Stimulated activated CD4-positive, alpha-beta T cell treated with anti-CD3 and anti-CD28 coated beads, Interleukin-4, amount 100 ng/mL, for 4 hours (primary cell): ENCODE measurements at places on chromosomes 1 and 21.

DNA sequence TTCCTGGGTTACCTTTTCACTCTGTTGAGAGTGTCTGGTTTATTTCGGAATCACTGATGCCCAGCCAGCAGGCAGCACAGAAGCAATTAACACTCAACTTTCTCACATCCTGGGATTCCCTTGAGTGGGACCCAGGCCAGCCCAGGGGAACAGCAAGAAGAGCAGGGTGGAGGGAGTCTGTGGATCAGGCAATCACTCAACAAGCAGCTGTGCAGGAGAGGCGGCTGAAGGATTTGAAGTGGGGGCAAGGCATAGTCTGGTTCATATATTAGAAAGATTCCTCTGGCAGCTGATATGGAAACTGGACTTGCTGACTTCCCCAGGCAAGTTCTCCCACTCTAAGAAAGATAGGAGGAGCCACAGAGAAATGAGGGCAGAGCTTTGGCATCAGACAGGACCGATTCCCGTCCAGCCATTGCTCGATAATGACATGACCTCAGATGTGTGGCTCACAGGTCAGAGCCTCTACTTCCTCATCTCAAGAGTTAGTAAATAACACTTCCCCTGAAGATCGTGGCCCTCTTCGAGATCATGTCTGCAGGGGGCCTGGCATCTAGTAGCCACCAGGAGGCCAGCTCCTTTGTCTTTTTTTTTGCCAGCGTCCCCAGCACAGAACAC, 12.4 kb downstream of the EPHA8 start:
- DNase-seq, result no peak

DNA sequence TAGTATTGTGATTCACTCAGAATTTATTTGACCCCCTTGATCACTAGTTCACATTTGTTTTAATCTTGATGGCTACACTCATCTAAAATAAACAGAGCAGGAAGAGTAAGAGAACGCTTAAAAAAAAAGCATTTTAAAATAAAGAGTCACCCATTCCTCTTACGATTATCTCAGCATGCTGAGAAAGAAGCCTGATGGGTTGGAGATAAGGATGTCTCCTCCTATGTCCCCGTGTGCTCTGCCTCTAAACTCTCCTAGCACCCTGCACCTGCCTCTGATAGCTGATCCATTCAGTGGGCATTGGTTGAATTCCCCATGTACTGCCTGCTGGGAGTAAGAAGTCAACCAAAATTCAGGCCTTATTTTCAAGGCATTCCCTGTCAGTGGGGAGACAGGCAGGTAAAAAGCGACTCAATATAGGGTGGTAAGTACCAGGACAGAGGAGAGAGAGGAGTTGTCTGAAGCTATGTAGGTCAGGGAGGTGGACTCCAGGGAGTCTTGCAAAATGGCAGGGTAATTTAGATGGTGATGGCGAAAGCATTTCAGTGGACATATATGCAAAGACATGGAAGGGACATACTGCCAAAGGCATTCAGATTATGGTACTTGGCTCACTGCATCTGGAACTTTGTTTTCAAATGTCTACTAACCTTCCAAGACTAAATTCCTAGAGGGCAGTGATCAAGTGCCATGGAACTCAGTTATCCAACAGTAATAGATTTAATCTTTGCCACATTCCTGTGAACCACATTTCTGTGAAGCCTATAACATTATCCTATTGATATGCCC, 18.4 kb downstream of the ELAVL4 start:
- DNase-seq, result no peak

GRCh38 chr1:230800891-230801840, 54.0 kb downstream of the CAPN9 start:
- no peak for DNase-seq

GRCh38 chr1:9410737-9411297, 118.1 kb downstream of the SPSB1 start:
- DNase-seq, result no peak

DNA sequence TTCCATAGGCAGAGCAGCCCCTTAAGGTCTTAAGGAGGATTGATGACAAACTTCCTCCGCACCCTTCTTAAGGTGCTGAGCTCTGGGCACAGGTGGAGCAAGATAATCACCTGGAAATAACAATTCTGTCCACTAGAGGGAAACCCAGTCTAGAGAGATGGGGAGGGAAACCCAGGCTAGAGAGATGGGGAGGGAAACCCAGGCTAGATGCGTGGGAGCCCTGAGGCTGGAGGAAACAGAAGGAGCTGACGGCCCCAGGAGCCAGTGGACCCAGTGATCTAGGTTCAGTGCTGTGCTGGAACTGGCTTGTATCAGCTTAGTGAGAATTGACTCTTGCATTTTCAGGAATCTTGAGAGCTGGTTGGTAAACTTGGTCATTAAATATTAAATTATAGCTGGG, 17.8 kb upstream of the MYCL start:
- peak; percentile 24 for DNase-seq

- DNase-seq, result no peak
Measured at GRCh38 chr1:213622365-213623063, 365.3 kb upstream of the PROX1 start.

DNA sequence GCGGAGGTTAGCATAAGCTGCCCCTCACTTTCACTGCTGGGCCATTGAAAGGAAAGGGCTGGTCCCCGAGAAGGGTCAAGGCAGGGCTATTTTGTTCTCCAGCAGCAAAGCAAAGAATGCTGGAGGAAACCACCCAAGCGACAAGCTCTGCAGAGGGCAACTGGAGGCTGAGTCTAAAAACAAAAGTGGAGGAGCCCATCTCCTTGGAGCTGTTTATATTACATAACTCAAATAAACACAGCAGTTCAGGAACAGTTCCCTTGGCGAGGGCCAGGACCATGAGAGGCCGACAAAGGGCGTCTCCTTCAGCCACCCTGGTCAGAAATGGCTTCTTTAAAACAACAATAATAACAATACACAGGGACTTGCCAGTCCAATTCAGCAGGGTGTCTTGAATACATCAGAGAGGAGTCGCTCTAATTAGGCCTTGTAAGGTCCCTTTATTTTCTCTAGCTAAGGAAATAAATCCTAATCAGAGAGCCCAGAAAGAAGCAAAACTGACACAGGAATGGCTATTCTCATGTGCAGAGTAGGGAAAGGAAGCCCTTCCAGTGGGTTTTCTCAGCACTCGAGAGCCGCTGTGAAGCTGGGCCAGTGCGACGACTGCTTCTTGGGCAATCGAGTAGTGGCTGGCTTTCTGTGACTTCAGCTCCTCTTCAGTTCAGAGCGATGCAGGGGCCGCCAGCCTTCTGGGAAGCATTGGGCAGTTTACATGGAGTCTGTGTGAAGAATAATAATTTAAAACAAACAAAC, 57.0 kb upstream of the TARBP1 start:
- no peak for DNase-seq

- no peak for DNase-seq
Measured at GRCh38 chr1:241899210-241899609, 51.2 kb downstream of the EXO1 start.

- no peak for DNase-seq
Measured at GRCh38 chr1:62181532-62181931, 13.1 kb upstream of the L1TD1 start.

DNA sequence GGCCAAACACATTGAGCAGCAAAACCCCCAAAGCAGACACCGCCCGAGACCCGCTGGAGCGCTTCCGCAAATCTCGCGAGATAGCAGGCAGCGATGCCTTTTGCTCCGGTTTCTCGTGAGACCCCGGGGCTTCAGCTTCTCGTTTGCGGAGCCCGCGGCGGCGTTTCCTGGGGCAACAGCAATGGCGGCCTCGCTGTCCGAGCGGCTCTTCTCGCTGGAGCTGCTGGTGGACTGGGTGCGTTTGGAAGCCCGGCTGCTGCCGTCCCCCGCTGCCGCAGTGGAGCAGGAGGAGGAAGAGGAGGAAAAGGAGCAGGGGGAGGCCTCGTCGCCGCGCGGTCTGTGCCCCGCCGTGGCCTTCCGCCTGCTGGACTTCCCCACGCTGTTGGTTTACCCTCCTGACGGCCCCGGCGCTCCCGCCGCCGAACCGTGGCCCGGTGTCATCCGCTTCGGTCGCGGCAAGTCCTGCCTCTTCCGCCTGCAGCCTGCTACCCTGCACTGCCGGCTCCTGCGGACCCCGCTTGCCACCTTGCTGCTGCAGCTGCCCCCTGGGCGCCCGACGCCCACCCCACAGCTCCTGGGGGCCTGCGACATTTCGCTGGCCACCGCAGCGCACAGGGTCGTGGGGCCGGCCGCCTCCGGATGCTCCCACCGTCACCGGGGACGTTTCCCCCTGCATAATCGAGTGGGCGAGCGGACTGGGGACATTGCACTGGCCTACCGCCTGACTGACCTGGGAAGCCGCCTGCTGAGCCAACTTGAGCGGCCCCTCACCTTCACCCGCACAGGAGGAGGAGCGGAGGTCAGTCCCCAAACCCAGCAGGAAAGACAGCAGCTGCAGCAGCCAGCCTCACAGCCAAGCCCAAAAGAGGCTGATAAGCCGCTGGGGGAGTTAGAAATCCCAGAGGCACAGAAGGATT, at the start of gene MAP10:
TSS of gene MAP10 (plus strand) at position 148 of the 917 bp plus-strand sequence. CDS start at position 182, 34 bp downstream.
- DNase-seq, result peak; percentile 73

GRCh38 chr1:192707978-192708547, 72.1 kb downstream of the RGS13 start:
- DNase-seq, result no peak

DNA sequence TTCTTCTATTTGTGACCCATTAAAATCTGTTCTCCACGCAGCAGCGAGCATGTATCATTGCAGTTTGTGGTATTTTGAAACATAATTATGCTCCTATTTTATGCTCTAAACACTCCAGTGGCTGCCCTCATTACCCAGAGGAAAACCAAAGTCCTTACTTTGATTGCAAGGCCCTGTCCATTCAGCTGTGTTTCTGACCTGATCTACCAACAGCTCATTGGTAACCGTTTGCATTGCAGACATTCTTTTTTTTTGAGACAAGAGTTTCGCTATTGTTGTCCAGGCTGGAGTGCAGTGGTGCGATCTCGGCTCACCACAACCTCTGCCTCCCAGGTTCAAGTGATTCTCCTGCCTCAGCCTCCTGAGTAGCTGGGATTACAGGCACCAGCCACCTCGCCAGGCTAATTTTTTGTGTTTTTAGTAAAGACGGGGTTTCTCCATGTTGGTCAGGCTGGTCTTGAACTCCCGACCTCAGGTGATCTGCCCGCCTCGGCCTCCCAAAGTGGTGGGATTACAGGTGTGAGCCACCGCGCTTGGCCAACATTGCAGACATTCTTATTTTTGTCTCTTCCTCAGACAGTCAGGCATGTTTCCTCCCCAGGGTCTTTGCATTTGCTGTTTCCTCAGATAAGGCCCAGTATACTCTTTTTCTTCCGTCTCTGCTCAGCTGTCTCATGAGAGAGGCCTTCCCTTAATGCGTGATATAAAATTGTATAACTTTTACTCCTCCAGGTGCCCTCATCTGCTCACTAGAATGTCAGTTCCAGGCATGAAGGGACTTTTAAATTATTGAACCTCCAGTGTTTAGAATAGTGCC, 32.5 kb downstream of the THRAP3 start:
- no peak for DNase-seq

DNA sequence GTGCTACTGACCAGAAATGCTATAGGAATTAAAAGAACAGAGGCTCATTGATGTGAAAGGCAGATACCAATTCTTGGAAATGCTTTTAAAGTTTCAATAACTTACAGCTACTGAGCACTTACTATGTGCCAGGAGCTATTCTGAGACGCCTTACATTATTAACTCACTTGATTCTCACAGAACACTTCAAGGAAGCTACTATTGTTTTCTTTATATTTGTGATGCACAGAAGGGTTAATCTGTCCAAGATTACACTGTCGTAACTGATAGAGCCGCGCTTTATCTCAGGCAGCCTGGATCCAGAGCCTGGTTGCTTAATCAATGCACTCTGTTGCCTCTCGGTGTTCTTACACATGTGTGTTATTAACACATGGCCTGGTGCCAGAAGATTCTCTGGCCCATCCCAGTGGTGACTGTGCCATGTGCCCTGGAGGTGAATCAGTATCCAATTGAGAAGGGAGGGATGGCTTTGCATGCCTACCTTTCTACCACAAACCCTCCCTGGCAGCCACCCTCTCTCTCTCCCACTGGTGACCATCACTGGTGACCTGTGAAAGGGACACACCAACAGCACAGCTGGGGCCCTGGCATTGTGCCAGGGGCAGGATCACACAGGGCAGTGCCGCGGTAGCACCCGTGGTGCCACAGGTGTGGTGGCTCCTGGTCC, 8.8 kb downstream of the FMO1 start:
- DNase-seq, result no peak
